ENCODE measurements at places on chromosomes 1 and 21.

DNA sequence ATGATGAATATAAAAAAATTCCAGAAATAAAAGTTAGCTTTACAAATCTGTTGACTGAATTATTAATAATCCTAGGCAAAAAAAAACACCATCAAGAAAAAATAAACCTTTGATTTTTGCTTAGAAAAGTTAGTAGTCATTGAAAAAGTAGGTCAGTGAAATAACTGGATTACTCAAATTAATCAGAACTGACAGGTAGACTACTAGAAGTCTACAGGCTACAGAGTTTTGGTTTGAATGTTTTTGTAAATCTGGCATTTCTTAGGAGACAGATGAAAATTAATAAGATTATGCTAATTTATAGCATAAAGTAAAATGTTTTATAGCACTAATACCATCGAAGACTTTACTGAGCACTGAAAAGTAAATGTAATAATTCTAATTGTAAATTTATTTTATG, 511.9 kb downstream of the PTPRC start:
- DNase-seq: no peak

GRCh38 chr1:243507001-243507671, 251.3 kb downstream of the SDCCAG8 start:
- no peak for DNase-seq

- no peak for DNase-seq
These were observed 64.3 kb downstream of the IL23R start for GRCh38 chr1:67230539-67230938.

- no peak for DNase-seq
These were observed 95.2 kb downstream of the KIF14 start for GRCh38 chr1:200525090-200525987.

DNA sequence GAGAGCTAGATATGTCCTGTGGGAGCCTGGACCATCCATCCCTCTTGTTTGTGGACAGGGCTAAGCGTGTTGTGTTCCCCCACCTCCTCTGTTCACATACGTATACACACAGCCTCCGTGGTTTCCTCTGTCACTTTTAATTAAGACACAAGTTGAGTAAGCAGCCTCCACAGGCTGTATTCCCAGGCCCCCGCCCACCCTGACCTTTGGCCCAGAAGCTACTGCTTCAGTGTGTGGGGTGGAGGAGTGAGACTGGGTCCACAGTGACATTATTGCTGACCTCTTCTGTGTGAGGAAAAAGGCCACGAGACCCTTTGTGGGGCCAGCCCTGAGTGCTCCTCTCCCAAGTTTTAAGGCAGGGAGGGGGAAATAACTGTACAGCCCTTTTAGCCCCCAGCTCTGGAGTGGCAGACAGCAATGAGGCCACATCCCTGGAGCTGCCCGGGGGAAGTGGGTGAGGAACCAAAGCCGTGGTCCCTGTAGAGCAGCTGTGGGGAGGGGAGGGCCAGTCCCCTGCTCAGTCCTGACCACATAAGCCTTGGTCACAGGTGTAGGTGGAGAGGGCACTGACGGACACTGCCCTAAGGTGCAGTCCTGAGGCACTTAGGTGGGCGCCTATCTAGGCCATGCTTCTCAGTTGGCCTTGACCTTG, 4.4 kb downstream of the ELOVL1 start:
- DNase-seq: no peak

GRCh38 chr1:154565876-154566275, 1.7 kb upstream of the CHRNB2 start:
- DNase-seq: no peak

- DNase-seq: no peak
These were observed 17.3 kb downstream of the FMO3 start for GRCh38 chr1:171107969-171108368.

All from esophagus squamous epithelium (tissue), 5 donors.